ENCODE measurements at places on chromosomes 7 and 10.

DNA sequence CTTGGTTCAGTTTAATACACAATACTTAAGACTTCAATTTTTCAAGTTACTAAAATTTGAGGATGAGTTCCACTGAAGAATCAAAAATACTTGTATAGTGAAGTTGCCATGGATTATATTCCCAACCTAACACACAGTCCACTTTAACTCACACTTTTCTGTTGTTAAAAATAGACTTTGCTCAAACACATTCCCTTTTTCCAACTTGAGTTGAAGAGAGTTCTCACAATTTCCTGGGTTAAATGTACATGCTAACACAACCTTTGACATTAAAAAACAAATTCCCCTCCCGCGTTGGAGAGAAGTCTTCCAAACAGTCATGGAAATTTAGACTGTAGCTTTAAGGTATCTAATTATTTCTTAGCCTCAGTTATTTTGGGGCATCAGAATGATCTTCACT is 27.1 kb downstream of the SKIDA1 start:
- DNase-seq = no peak

DNA sequence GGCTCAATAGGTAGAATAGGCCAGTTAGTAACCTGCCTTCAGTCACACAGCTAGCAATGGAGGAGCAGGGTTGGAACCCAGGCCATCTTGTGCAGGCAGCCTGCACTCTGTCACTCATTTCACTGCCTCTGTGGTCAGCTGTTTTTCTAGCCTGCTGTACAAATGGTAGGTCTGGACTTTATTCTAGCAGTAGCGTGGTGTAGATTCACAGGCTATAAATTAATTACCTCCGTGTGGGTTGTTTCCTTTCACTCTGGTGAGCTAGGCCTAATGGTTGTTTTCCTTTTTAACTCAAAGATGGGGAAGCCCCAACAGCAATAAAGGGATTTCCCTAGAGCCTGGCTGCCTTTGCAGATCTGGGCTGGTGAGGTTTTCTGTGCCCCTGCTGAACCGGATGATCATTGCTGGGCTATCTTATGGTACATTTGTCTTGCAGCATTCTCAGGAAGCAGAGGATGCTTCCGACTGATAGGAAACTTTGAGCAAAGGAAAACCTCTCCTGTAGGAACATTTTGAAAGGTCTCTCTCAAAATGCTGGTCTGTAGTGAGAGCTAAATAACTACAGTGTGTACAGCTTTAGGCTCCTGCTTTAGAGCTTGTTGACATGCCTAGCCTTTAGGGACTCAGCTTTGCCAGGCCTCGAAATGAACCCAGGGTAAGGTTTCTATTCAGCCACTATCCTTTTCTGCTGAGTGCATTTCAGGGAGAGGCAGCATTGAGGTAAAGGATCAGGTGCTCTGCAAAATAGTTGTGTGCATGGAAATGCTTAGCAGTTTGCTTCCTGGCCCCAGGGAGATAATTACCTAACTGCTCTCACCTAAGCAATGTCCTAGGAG is 157.4 kb downstream of the ST7 start:
- no peak for DNase-seq

GRCh38 chr7:27147199-27148030 is at the start of gene HOXA6:
HOXA6 (minus strand) TSS chr7:27147774; CDS start chr7:27147749, 25 bp downstream.
- no peak for DNase-seq

DNA sequence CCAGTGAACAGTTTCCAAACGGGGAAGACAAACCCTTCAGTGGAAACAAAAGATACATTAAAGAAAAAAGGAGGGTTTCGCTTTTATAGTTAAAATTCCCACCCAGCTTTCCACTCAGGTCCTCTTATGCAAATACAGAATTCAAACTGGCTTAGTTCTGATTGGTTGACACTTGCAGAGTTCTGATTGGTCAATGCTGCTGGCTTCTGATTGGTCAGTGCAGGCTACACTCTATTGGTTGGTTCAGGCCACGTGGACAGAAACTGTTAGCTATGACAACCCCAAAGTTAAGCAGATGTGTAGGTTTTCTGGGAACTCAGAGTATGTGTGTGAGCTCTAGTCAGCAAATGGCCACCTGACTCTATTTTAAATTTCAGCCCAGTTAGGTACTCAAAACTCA is 80.0 kb downstream of the FBXL13 start:
- DNase-seq = peak; percentile 11

GRCh38 chr10:488081-488932 is 201.2 kb downstream of the DIP2C start:
- no peak for DNase-seq

- no peak for DNase-seq
Observed at GRCh38 chr7:152986376-152986775, 226.8 kb downstream of the ACTR3B start.

DNA sequence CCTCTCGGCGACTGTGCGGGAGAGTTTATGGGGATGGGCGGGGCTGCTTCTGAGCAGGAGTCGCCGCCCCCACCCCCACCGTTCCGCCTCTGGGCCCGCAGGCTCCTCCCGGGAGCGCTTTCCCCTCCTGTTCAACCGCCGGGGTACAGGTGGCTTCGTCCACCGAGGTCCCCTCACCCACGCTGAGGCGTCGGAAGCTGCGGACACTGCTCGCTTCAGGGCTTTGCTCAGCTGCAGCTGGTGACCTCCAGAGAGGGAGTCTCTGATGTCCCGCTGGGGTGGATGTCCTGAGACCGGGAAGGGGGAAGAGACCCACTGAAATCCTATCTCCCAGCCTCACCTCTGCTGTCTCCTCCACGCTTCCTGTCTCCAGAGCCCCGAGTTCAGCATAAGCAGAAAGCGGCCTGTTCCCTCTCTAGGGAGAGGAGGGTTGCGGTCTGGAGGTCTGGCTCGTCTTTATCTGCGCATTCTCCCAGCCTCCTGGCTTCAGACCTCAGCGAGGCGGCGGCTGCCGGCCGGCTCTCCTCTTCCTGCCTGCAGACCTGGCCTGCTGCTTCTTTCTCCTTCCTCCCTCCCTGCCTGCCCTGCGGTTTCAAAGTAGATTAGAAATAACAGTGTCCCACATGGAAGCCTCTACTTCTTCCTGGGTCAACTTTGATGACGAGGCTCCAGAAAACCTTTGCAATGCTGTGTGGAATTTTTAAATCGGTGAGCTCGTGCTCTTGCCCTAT is 1.8 kb downstream of the CYP2E1 start:
- DNase-seq = peak; percentile 67

- DNase-seq = no peak
Observed at GRCh38 chr10:72746426-72747363, 54.8 kb downstream of the MCU start.

DNA sequence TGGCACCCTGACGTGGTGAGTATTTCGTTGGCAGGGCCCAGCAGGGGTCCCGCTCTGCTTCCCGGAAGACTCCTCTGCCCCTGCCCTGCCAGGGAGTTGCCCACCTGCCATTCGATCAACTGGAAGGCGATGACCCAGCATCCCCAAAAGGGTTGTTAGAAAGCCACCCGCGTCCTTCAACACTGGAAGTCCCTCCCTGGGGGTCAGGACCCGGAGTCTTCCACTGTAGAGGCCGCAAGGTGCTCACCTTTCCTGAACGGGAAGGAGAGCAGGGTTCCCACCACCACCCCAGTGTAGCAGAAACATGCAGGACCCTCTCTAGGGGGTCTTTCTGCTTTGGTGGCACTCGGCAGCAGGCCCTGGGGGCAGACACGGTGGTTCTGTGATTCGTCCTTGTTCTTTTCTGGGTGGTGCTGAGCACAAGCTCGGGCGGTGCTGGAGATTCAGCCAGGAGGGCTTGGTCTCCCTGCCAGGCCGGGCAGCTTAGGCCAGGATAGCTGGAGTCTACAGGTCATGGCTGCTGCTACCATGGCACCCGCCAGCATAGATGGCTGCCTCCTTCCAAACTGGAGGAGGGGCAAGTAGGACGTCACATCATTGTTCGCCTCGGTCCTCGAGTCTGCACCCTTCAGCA is 19.6 kb upstream of the DPYSL4 start:
- DNase-seq = no peak

DNA sequence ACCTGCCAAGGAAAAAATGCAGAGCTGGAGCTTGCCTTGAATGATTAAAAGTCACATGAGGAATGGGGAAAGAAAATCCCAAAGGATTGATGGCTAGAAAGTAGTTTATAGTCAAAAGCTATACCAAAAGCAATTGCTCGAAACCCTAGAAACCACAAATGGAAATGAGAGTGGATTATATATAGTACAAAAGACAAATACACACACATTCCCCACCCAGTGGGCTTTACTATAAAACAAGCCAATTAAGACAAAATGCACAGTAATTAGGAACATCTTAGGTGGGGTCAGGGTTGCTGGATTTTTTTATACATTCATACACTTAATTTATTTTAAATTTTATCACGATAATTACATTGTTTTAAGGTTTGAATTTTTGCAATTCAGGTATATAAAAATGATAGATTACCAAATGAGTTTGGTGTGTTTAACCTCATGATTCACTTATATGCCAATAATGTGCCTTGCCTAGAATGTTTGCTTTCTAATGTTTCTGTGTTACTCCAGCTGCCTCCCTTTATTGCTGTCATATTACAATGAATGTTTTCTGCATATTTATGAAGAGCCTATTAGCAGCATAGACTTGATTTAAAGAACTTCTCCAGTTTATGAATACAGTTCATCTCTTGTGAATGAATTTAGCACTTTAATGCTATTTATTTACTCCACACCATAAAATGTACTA is 421.3 kb downstream of the EXOC4 start:
- no peak for DNase-seq

GRCh38 chr7:103914147-103914899 is 75.1 kb downstream of the RELN start:
- DNase-seq = no peak

GRCh38 chr10:43969506-43969905 is 320.8 kb upstream of the ZNF32 start:
- DNase-seq = no peak

DNA sequence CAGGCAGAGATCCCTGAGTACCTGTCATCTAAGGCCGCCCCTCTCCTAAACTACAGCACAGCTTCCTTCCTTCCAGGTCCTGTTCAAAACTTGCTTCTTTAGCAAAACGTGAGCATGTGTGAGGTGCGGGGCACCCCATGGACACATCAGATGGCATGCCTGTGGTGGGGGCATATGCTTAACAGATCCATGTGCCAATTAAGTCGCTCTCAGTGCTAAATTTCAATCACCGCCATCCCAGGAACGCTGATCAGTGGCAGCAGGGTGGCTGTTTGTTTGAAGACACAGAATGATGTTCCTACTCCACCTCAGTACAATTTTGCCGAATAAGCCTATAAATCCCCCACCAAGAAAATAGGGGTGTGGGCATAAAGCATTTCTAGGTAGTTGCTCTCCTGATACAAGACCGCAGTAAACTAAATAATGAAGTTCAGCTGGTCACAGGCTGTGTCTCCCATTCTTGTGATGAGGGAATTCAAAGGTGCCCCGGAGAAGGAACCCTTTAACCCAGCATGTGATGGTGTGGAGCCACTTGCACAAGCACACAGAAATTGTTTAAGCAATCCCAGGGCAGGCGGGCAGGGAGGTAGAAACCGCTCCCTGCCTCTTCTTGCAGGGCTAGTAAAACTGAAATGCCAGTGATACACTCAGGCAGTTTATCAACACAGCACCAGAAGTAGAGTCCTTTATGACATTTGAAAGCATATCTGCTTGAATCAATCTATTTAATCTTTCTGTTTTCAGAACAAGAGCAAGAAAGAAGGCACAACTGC is 205.7 kb downstream of the SORCS1 start:
- DNase-seq = peak; percentile 3

DNA sequence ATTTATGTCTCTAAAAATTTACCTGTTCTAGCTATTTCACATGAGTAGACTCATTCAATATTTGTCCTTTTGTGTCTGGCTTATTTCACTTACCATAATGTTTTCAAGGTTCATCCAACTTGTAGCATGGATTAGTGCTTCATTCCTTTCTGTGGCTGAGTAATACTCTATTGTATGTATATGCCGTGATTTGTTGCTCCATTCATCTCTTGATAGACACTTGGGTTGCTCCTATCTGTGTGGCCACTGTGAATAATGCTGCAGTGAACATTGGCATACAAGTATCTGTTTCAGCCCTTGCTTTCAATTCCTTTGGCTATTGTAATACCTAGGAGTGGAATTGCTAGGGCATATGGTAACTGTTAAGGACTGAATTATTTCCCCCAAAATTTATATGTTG is 86.9 kb downstream of the VWC2 start:
- no peak for DNase-seq

DNA sequence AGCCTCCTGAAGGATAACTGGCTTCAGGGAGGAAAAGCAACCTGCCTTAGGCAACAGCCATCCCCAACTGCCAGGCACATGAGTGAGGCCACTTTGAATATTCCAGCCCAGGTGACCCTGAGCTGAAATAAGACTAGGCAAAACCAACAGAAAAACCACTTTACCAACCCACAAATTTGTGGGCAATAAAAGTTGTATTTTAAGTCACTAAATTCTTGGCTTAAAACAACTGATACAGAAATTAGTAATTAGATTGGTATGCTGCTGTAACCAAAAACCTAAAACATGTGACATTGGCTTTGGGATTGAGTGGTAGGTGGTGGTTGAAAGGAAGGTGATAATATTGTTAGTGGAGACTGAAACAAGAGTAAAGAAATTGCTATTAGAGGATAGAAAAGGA is 39.9 kb downstream of the ABCB4 start:
- DNase-seq = no peak

DNA sequence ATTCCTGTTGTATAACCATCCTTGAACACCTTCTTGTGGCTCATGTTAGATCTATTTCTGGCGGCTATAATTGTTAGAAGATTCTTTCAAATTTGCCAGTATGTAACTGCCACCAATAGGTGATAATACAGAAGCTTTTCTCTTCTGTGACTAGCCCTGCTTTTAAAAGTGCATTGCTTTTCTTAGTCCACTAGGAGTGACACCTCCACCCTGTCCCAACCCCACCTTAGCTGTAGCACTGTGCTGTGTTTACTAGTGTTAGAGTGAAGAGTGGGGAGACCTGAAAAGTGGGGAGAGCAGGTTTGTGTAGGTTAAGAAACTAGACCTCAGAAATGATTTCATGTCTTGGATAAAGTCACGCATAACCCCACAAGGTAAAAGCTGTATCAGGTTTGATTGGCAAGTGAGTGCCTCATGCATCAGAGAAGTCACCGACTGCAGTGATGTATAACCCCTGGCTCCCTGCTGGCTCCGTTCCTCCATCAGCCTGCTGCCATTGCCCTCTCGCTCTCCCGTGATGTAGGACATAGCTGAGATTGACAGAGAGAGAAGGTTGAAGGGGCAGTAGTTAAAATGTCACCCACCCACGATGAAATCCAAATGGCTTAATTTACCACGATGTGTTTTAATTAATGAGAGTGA is 12.5 kb downstream of the NPVF start:
- no peak for DNase-seq

DNA sequence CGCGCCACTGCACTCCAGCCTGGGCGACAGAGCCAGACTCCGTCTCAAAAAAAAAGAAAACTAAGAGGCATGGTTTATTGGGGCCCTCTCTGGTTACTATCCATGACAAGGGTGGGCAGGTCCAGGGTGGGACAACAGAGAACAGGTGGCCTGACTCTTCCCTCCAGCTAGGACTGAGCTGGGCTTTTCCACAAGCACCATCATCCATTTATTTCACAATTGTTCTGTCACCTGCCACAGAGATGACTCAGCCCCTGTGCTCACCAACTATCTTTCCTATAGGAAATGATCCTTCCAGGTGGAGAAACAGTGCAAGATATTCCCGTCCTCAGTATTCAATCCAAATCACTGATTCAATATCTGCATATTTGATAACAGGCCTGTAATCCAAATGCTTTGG is 44.9 kb upstream of the MYL10 start:
- DNase-seq = no peak

- peak; percentile 60 for DNase-seq
Observed at GRCh38 chr10:16626697-16627096, 105.0 kb upstream of the C1QL3 start.

All from MV-4-11 (cell line).